ENCODE measurements at places on chromosomes 12 and 14.

DNA sequence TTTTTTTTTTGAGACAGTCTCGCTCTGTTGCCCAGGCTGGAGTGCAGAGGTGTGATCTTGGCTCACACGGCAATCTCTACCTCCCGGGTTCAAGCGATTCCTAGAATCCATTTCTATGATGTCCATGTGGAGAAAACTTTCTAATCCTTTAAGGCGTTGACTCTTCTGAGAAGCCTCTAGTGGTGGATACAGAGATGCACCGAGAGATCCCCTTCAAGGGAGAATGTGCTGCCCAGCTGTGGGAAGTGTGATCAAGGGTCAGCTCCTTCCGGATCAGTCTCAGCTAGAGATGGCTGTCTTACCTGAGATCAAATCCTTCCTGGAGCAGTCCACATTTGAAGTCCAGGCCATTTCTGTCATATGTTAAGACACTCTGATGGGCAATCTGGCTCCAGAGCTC is 92.7 kb upstream of the HECTD1 start:
- DNase-seq, result no peak

DNA sequence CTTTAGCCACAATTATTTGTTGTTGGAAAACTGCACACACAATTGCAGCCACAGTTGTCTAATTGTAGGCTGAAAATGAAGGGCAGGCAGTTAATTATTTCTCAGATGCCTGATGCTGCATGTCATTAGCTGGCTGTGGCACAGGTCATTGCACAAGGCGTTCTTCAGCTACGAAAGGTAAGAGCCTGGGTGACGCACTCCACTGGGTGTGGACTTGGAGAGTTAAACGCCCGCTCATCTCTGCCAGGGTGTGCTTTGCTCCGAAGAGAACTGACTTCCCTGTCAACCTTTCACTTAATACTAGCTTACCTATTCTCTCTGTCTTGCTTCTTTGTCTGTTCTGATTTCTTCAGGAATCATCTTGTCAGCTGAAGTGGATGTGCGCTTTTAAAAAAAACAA is 91.4 kb upstream of the CPM start:
- DNase-seq, result no peak

DNA sequence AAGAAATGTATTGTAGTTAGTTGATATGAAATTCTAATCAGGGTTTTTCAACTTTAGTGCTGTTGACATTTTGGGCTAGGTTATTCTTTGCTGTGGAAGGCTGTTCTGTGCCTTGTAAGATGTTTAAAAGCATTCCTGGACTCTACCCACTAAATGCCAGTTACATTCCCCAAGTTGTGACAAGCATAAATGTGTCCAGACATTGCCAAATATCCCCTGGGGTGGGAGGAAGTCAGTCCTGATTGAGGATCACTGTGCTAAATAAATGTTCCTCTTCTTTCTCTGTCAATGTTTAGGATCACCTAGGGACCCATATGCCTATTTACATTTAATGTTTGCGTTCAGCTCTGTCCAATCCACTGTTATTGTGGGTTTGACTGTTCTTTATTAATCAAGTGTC is 268.3 kb downstream of the TMTC2 start:
- no peak for DNase-seq

DNA sequence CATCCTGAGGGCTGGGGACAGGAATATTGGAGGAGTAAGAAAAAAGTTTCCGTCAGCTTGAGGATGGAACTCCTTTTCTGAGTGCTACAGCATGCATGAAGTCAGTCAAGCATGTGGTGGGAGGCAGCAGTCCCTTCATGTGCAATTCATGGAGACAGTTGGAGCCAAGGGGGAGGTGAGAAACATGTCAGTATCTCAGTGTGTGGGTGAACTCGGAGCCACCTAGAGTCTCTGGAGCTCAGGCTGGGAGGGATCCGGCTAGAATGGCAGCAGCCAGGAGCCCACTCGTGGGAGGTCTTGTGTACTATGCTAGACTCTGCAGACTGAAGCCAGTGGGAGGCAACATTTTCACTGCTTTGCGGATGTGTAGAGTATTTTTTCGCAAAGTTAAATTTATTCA is 60.3 kb downstream of the AVPR1A start:
- no peak for DNase-seq

- peak; percentile 92 for DNase-seq
Measured at GRCh38 chr12:132481771-132482745, 7.9 kb upstream of the FBRSL1 start.

DNA sequence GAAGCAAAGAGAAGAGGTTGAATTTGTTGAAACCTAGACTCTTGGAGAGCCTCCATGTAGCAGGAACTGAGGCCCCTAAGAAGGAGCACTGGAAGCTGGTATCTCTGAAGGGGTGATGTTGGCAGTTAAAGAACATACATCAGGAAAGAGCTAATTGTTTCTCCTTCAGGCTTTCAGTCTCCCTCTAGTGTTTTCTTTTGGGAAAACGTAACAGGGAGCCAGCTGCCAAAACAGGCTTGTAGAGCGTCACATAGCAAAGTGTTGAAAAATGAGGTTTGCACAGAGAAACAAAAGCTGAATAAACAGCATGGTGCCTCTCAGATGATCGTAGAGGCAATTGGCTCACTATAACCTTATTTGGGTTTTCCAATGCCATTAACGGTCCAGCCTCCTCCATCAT is 46.9 kb upstream of the CAND1 start:
- DNase-seq, result no peak

DNA sequence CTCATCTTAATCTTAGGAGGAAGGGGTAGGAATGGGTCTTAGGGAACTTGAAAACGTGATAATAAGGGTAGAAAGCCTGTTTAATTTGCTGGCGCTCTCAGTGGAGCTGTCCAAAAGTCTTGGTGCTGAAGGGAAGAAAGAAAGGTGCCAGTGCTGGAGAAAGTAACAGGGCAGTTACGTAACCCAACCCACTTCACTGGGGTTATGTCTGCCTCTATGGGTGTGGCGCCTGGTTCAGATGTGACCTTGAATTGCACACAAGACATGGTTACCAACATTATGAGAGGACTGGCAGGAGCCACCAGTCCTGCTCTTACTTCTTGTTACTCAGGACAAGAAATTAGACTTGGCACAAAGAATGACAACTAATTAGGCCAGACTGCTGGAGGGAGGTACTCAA is 18.6 kb upstream of the GPATCH2L start:
- no peak for DNase-seq

DNA sequence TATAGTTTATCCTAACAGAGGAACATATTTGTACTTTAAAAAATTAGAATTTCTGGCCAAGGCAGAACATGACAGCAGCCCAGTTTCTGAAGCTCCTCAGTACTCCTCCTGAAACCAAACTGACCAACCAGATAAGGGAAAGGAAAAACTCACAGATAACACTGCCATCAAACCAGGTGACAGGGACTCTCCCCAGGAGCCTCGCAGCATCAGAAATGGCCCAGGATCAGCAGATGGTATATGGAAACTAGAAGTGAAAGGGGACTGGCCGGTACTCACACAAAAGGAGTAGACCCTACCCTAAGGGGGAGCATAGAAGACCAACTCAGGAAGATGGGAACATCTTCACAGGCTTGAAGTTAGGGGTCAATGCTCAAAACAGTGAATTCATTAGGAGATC is 22.0 kb downstream of the GALC start:
- DNase-seq, result no peak

- DNase-seq, result no peak
Measured at GRCh38 chr12:69758105-69758504, 19.4 kb downstream of the RAB3IP start.

DNA sequence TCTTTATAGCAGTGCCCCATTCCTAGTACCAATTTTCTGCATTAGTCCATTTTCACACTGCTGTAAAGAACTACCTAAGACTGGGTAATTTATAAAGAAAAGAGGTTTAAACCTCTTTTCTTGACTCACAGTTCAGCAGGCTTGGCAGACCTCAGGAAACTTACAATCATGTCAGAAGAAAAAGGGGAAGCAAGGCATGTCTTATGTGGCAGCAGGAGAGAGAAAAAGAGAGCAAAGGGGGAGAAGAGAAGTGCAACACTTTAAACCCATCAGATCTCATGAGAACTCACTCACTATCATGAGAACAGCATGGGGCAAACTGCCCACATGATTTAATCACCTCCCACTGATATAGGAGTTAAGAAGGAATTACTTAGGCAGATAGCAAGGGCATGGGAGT is 101.6 kb upstream of the PLEKHG7 start:
- DNase-seq, result peak; percentile 74

DNA sequence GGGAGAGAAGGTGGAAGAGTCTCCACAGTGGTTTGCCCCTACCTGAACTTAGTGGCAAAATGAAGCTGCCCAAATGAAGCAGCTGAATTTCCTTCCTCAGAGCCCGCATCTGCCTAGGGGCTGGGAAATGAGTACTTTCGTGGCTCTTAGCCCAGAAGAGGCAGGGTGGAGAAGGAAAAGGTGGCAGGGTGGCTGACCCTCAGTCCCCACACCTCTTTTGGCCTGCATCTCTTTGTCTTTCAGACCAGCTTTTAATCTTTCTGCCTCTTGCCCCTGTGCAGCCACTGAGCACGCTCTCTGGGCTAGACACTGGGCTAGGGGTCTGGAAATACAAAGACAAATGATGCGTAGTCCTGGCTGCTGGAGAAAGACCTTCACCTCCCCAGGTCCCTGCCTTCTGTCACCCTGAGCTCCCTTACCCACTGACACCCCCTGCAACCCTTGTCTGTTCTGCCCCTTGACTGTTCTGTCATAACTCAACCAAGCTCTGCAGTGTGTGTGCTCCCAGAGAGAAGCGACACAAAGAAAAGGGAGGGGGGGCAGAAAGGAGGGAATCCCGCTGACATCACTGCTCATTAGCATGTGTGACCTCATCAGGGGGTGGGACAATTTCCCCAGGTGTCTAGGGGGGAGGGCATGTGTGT is 371 bp upstream of the REM2 start:
- DNase-seq, result no peak

DNA sequence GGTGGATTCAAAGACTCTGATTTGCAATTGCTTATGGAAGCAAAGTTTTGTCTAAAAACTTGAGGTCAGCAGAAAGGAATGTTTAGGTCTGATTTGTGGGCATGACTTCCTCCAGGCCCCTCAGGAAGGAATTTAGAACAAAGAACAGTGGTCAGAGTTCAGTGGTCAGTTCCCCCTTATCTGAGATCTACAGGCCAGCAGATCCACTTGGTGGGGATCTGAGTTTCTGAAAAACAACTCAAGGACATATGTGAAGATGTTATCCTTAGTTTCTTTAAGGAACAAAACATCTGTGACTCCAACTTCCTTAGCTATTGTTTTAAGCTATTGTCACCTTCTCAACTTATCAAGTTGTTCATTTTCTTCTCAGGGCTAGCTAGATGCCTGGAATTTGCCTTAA is 28.0 kb upstream of the NAA30 start:
- DNase-seq, result no peak

DNA sequence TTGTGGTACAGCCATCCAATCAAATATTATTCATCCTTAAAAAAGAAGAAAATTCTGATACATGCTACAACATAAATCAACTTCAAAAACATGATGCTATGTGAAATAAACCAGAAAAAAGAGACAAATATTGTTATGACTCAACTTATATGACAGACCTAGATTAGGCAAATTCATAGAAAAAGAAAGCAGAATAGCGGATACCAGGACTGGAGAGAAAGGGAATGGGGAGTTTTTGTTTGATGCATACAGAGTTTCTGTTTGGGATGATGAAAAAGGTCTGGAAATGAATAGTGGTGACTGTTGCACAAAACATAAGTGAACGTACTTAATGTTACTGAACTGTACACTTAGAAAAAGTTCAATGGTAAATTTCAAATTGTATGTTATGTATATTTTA is 82.3 kb downstream of the SPPL3 start:
- DNase-seq, result no peak

GRCh38 chr14:62631176-62631575 is 414.1 kb downstream of the KCNH5 start:
- DNase-seq, result no peak

DNA sequence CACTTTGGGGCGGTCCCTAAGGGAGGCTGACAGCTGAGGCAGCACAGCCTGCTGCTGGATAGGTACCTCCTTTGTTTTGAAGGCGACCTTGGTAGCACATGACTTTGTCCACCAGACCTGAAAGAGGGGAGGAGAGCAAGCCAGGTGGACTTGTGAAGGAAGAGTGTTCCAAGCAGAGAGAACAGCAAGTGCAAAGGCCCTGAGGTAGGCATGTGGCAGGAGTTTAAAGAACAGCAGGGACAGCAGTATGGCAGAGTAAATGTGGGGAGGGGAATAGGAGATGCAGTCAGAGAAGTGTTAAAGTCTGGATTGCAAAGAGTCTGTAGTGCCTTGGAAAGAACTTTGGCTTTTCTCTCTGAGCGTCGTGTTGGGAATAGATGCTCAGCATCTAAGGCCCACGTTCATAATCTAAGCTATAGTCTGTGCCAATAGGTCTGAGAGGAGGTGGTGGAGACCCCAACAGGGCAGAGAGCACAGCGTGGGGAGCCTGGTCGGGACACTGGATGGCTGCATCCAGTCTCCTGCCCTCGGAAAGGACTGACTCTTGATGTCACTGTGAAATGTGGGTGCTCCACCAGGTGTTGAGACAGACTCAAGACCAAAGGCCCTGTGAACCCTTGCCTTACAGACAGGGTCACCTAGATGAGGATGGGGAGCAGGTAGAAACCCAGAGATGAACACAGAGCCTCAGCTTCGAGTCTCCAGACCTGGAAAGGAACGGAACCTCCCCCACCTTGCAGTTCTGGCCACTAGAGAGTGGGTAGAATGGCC is 242.1 kb upstream of the PWP1 start:
- DNase-seq, result no peak

- no peak for DNase-seq
Measured at GRCh38 chr14:30569216-30569902, 10.4 kb downstream of the G2E3 start.

- DNase-seq, result no peak
Measured at GRCh38 chr12:110798461-110798860, 48.3 kb upstream of the CCDC63 start.

- no peak for DNase-seq
Measured at GRCh38 chr14:67129768-67130167, 59.5 kb upstream of the GARIN2 start.

DNA sequence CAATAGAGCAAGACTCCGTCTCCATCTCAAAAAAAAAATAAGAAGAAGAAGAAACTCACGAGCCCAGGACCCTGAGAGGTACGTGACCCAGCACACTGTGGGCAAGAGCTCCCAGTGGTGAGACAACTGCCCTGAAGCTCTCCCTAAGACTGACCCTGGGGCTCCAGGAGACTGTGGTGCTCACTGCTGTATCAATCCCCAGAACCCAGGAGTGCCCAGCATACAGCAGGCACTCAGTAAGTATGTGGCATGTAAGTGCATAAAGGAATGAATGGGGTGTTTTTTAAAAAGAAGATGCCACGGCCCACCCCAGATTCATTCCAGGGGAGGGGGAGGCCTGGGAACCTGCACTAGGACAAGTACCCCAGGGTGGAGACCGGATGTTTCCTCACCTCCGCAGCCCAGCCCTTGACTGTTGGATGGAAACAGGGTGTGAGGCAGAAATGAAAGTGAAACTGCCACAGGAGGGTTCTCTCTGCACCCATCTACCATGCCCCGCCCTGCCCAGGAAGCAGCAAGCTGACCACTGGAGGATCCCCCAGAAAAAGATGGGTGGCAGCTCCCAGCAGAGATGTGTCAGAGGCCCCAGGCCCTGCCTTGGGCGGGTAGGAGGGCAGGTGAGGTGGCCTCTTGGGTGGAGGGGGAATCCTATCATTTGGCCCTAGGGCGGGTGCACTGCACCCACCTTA is 12.2 kb downstream of the ITPK1 start:
- peak; percentile 74 for DNase-seq

GRCh38 chr14:100450049-100450448 is 126.9 kb downstream of the SLC25A47 start:
- DNase-seq, result no peak

- no peak for DNase-seq
Measured at GRCh38 chr12:46385438-46385837, 12.9 kb upstream of the SLC38A2 start.

GRCh38 chr12:48903982-48904411 is 21.3 kb downstream of the FKBP11 start:
- DNase-seq, result peak; percentile 55

- no peak for DNase-seq
Measured at GRCh38 chr12:57474430-57474829, 5.2 kb downstream of the ARHGAP9 start.
